ENCODE measurements at places on chromosomes 5 and 9.

DNA sequence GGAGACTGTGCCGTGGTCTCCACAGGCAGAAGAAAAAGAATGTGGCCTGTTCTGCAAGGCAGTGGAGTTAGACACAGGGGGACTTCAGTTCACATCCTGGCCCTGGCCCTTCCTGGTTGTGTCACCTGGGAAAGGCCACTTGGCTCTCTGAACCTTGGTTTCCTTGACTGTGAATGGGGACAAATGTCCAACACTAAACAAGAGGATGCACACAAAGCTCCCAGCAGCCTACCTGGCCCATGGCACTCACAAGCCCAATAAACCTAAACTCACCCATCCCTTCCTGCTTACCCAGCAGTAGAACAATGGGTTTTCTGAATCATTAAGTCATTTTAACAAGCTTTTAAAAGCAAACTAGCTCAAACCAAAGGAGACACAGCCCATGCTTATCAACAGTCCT is 103.9 kb downstream of the FRMD3 start:
- DNase-seq = no peak

DNA sequence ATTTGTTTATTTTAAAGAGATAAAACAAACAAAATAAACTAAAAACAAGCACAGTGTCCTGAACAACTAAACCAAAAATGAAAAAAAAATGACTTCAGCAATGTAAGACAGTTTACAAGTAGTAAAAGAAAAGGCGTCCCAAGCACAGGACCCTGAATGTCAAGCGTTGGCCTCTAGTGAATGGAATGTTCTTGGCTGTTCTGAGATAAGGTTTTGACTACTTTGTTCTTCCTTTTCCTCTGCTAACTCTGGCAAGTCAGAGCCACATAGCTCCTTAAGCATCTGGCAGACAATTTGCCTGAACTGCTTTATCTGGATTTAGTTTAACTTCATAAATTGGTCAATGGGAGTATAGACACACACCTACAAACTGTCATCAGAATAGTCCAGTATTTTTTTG is 655.2 kb downstream of the ANXA1 start:
- DNase-seq = no peak

DNA sequence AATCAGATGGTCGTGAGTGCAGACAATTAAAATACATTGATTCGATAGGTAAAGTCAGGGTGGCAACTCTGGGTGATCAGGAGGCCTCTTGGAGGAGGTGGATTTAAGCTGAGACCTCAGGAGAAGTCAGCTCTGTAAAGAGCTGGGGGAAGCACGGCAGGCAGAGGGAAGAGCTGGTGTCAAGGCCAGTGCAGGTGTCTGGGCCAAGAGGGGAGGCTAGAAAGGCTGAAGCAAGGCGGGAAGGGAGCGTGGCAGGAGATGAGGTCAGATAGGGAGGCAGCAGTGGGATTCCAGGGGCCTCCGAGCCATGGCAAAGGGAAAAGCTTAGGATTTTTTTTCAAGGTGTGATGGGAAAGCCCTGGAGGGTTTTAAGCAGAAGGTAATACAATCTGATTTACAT is 178.7 kb downstream of the FSTL4 start:
- DNase-seq = no peak

DNA sequence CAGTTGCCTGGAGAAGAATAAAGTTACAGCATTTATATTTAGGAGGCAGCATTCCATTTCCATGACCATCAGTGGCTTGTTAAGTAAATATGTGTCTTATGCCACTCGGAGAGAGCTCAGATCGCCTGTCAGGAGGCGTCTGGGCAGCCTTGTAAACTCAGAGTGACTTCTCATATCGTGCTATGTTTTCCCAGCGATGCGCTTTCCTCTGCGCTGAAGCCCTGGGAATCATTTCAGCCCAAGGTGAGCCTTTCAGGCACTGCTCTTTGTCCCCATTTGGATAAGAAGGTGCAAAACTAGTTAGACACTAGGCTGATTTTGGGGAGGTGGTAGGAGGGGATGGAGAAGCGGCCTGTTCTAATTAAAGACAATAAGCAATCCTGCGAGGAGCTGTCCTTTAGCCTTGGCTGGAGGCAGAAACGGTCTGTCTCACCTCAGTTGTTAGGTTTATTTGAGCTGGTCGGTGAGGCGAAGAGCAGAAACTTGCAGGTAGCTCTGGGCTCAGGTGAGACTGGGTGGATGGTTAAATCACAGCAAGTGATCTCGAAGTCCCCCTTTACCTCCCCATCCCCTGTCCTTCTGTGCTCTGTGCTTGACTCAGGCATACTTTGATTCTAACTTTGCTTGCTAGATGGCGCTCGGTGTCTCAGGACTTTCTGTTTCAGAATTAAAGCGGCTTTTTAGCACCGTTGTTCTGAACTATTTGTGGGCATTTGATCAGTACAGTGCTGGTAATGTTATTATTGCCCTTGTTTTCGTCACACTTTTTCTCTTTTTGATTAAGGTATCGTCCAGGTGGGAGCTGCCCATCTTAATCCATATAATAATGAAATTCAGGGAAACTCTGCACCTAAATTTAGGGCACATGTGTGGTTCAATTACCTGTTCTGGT is 24.6 kb downstream of the NR2F1 start:
- DNase-seq = peak; percentile 89

- DNase-seq = peak; percentile 79
Measured at GRCh38 chr9:115524453-115525059, 406.6 kb upstream of the TNC start.

GRCh38 chr9:124617477-124618141 is 110.4 kb upstream of the NR5A1 start:
- peak; percentile 77 for DNase-seq

DNA sequence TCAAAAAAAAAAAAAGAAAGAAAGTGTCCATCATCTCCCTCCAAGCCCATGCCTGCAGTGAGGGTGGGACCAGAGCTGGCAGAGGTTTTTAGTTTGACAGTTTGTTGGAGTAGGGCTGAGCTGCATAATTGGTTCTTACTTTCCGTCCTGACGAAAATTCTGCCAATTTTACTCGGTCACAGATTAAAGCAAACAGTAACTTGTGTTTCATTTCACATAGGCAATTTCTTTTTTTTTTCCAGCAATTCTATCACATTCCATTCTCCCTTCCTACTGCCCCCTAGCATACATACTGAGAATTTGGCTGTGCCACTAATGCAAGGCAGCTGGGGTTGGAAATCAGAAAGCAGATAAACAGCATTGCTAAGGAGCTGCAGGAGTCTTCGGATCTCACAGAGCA is 132.4 kb downstream of the FRMD3 start:
- no peak for DNase-seq

DNA sequence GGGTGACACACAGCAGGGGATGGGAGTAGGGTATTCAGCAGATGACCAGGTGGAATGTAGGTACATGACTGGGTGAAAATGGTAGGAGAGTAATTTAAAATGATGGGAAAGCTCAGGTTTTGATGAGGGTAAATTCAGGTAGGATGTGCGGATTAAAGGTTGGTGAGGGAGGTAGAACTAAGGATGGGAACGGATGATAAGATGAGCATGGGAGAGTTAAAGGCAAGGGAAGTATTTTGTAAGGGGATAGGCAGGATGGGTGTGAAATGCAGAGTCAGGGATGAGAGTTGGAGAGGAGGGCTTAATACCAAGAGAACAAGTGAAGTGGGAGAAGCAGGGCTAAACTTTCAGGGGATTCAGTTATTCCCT is 1.5 kb downstream of the TLN1 start:
- no peak for DNase-seq
